ENCODE measurements at places on chromosomes 12 and 14. TPM values are rescaled to one million over a fixed set of nuclear protein-coding genes. Genes with fewer than 3 reads are reported as not detected.

DNA sequence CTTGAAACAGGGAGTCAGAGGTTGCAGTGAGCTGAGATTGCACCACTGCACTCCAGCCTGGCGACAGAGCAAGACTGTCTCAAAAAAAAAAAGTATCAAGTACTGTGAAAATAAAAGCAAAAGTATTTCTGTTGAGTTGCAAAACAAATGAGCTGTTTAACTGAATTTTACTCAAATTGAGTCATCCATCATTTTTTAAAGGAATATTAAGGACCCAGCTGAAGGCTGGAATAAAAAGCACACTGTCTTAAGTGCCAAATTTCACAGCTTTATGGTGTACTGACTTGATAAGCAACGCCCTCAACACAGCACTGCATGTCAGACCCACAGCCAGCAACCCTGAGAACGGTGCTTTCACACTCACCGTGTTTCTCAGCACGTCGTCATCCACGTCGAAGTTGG lies 57.9 kb downstream of the AMN start:
- peaks cover 8% of the 10 kb centered on the region for H3K4me1 ChIP-seq
- H3K4me3 ChIP-seq: no peak overlapping the region
- no peaks in the 10 kb centered on the region for H3K27me3 ChIP-seq
- DNase-seq: peak; percentile 83
- no peak overlapping the region for H3K27ac ChIP-seq
- H3K36me3 ChIP-seq: peaks cover 74% of the 10 kb centered on the region

DNA sequence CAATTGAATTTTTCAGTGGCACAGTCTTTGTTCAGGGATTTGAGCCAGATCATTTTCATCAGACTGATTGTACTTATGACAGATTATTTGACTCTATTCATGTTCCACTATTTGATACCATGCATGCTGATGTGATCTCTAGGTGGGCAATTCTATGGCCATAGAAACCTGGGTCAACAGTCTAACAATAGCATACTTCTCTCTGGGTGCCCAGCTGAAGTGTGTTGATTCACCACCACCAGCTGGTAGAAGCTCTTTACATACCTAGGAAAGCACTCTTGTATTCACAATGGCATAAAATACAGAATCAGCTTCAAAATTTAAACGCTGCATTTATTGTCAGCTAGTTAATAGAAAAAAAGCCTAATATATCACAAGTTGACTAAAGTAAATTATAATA lies 90.2 kb upstream of the TMTC2 start:
- no peak overlapping the region for H3K4me3 ChIP-seq
- no peak for DNase-seq
- no peaks in the 10 kb centered on the region for H3K27me3 ChIP-seq
- no peak overlapping the region for H3K27ac ChIP-seq
- H3K36me3 ChIP-seq: no peaks in the 10 kb centered on the region

GRCh38 chr14:89331398-89331797 lies 85.6 kb downstream of the FOXN3 start:
- DNase-seq: no peak
- H3K36me3 ChIP-seq: no peaks in the 10 kb centered on the region
- no peak overlapping the region for H3K4me3 ChIP-seq
- H3K27me3 ChIP-seq: no peaks in the 10 kb centered on the region
- H3K27ac ChIP-seq: no peak overlapping the region

GRCh38 chr14:53711205-53711604 lies 245.4 kb downstream of the BMP4 start:
- DNase-seq: no peak
- peaks cover 13% of the 10 kb centered on the region for H3K27me3 ChIP-seq
- no peak overlapping the region for H3K27ac ChIP-seq
- H3K36me3 ChIP-seq: no peaks in the 10 kb centered on the region
- H3K4me1 ChIP-seq: no peaks in the 10 kb centered on the region

DNA sequence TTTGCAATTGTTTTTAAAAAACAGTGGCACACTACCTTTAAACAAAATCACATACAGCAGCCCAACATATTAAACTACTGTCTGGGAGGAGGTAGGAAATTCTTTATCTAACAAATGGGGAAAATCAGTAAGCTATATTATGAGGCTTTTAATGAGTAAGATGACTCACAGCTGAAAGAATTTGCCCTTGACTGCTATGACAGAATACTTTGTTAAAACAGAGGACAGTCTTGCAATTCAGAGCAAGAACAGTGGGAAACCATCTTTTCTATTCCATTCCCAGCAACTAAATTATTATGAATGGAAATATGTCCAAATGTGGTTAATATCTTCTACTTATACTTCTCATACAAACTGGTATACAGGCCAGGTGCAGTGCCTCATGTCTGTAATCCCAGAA lies 49.2 kb upstream of the SGPP1 start:
- H3K27me3 ChIP-seq: no peaks in the 10 kb centered on the region
- no peaks in the 10 kb centered on the region for H3K36me3 ChIP-seq
- H3K4me1 ChIP-seq: peaks cover 6% of the 10 kb centered on the region

CLECL1 gene
- total RNA-seq: not detected

ARHGAP5 gene
- total RNA-seq: 85.7 TPM

CATSPERB gene
- total RNA-seq: not detected

FAM90A1 gene
- total RNA-seq: not detected

BATF gene
- total RNA-seq: 0.72 TPM

Measured in osteoblast (primary cell).